ENCODE measurements at places on chromosomes 1 and 21. TPM values are rescaled to one million over a fixed set of nuclear protein-coding genes. Genes with fewer than 3 reads are reported as not detected.

C1orf94 gene
- not detected for total RNA-seq

IL6R gene
- 9.5 TPM for total RNA-seq

GNAT2 gene
- total RNA-seq, result not detected

FBXO28 gene
- total RNA-seq, result 23.2 TPM

RUNX1 gene
- total RNA-seq, result 11.3 TPM

ZFYVE9 gene
- 9.8 TPM for total RNA-seq
